ENCODE measurements at places on chromosomes 13 and 19.

DNA sequence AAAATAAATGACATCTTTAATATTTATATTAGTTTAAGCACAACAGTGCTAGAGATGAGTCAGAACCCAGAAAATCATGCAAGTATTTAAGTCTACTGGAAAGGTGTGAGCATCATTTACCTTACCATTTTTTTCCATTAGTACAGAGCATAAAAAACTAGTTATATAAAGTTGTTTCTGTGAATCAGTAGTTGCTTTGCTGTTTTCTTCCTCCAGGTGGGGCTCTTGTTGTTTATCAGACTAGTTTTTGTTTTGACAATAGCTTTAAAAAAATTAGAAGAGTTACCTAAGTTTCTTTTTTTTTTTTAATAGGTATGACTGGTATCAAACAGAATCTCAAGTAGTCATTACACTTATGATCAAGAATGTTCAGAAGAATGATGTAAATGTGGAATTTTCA is 12.7 kb downstream of the SUGT1 start:
- DNase-seq = no peak

- DNase-seq = no peak
Observed at GRCh38 chr19:49880162-49880869, 2.8 kb downstream of the TBC1D17 start.

- DNase-seq = no peak
Observed at GRCh38 chr19:50266896-50267295, 62.3 kb downstream of the KCNC3 start.

DNA sequence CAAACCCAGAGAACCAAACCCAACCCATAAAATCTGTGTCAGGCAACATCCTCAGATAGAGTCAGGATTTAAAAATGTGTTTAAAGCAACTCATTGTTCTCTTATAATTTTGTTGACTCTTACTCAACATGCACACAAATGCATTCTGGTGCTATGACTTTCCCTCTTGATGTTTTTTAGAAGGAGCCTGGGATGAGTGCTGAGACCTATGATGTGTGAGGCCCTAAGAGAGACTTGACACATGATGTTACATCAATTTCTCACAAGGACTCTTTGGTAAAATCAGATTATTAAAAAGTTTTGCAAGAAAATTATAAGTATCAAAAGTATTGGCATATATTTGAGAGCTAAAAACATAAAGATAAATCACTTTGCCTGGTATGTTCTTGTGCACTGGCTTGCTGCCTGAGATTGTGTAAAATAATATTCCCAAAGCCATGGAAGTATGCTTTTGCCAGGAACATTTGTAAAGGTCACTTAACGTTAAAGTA is 173.9 kb downstream of the DCLK1 start:
- no peak for DNase-seq

DNA sequence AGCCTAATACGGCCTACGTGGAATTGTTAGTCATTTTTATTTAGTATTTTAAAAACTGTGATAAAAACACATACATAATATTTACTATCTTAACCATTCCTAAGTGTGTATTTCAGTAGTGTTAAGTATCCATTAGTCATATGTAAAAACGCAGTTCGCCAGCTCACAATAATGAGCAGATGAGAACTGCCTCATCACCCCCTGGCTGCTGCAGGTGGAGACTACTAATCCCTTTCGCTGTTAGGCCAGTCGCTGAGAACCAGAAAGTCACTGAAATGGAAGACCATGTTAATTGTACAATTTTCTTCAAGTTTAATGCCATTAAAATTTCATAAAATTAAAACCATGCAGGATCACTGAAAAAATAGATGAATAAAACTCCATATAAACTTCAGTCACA is 1.6 kb downstream of the ESD start:
- DNase-seq = no peak

DNA sequence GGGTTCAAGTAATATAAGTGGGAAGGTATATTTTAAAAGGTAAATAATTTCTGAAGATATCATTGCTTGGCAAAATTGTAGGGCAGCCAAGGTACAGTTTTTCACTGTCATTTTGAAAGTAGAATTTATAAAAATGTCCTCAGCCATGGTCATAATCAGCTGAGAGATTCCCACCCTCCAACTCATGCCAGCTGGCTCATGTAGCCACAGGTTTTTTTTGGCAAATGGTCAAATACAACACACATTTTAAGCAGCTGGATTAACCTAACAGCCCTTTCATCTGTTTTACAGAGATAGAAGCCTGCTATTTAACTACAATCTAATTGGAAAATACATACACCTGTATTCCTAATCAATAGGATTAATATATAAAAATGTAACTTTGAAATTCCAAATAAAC is 619.2 kb upstream of the SGCG start:
- peak; percentile 52 for DNase-seq

- DNase-seq = no peak
Observed at GRCh38 chr13:50891206-50891605, 18.4 kb upstream of the RNASEH2B start.

DNA sequence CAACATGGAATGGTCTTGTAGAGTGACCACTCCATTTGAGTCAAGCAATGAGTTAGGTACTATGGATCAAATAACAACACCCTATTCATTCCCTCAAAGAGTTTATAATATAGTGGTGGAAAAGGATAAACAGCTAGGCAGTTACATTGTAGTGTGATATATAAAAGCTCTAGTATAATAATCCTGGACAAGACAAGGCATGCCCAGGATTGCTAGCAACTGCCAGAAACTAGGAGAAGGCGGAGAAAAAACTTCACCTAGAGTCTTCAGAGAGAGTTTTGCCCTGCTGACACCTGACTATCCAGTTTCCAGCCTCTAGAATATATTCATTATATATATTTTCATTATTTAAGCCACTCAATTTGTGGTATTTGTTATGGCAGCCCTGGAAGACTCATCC is 530.6 kb downstream of the KLF12 start:
- DNase-seq = no peak

GRCh38 chr13:100506600-100507422 is 81.8 kb downstream of the GGACT start:
- peak; percentile 85 for DNase-seq

GRCh38 chr19:3013263-3013725 is 15.8 kb downstream of the TLE2 start:
- no peak for DNase-seq

DNA sequence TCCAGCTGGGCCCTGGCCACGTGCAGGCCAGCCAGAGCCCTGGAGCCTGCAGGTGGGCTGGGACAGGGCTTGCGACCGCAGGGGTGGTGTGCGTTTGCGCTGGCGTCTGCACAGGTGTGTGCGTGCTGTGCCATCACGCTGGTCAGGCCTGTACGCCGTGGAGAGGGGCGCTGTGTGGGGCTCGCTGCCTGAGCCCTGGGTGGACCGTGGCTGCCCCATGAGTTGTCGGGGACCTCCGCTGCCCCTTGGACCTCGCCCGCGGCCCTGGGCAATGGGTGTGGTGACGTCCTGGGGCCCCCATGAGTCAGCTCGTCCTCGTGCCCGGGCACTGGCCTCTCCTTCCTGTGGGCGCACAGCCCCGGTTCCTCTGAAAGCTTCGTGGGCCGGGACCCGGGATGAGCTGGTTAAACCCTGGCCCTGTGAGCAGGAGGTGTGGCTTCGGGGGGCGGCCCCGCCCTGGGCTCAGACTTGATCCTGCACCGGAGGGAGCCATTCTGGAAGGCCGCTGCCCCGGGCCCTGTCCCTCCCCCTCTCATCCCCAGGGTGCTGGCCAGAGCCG is 6.8 kb downstream of the CSNK1G2 start:
- no peak for DNase-seq

- no peak for DNase-seq
Observed at GRCh38 chr19:604355-604754, 14.7 kb downstream of the HCN2 start.

DNA sequence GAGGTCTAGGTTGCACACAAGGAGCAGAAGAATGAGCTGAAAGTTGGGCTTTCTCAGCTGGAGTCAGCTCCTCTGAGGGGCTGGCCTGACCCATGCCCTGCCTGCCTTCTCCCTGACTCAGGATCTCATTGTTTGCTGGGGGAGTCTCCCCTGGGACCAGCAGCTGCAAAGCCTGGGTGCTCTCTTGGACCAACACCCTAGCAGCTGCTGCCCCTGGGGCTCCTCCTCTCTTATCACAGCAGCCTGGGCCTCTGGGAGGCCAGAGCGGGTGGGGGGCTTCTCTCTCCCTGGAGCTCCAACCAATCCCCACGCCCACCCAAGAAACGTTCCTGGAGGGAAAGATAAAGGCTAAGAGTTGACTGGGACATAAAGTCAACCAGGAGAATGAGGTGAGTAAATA is 1.6 kb upstream of the FCGBP start:
- DNase-seq = peak; percentile 22

DNA sequence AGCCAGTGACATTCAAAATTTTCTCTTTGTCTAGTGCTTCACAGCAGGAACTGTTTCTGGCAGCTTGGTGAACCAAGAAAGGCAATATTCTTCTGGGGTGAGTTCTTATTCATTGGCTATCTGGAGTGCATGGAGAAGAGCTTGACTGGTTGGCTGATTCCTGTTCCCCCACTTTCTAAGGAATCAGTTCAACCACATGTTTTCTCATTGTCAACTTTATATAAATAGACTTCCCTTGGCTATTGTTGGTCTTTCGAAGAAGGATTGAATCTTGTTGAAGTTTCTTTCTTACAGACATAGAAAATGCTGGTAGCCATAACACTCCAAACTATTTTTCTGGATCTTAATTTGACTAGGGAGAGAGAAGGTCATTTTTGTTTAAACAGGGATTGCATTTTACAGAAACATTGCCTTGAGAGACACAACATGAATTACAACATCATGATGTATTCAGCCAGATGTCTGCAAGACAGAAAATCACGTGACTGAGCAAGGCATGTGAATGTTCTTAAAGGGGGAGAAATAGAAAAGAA is 85.2 kb downstream of the EDNRB start:
- no peak for DNase-seq

DNA sequence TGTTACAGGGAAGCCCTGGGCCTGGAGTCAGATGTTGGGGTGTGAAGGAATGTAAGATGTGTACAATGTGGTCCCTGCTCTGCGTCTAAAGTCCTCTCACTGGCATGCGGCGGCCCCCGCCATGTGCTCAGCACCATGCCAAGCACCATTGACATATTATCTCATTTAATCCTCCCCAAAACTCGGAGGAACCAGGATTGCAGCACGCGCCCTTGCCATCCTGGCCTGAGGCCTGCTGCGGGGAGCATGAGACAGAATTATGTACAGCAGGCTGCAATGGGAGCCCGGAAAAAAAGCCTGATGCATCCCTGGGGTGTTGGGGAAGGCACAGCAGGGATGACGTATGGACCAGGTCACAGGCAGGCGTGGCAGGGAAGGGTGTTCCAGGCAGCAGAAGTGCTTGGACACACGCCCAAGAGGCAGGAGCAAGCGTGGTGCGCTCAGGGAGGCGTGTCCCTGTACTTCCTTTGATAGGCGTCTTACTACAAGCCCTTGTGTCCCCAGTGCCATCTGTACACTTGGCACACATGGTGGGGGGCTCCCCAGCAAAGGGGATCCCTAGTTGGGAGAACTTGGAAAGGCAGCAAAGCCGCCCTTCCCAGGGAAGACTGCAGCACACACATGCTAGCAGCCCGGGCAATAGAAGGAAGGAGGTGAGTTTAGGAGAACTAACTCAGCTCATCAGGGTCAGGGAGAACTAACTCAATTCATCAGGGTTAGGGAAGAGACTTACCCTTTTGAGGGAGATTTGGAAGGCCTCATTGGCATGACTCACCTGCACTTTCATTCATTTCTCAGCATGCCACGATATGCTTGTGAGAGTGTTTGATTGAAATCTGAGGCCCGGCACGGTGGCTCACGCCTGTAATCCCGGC is 3.4 kb downstream of the EVI5L start:
- DNase-seq = no peak

DNA sequence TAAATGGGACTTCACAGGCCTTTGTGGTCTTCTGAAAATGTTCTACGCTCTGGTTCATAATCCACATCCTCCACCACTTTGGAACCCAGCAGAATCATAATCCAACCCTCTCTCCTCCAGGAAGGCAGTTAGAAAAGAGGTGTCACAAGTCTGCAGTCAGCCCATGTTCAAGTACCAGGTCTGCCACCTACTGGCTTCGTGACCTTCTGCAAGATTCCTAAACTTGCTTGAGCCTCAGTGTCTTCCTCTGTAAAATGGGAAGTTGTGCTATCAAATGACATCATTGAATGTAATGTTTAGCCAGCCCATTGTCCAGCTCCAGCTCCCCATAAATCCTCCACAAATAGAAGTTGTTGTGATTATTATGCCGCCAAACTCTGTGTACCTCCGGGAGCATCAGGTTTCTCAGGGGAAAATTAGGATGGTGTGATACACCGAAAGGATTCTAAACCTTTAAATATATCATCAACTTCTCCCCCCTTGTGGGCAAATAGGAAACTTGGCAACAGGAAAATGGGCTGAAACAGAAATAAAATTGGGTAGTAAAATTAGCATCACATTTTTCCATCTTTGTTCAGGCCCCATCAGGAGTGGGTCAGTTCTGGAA is 109.7 kb downstream of the NUFIP1 start:
- no peak for DNase-seq

DNA sequence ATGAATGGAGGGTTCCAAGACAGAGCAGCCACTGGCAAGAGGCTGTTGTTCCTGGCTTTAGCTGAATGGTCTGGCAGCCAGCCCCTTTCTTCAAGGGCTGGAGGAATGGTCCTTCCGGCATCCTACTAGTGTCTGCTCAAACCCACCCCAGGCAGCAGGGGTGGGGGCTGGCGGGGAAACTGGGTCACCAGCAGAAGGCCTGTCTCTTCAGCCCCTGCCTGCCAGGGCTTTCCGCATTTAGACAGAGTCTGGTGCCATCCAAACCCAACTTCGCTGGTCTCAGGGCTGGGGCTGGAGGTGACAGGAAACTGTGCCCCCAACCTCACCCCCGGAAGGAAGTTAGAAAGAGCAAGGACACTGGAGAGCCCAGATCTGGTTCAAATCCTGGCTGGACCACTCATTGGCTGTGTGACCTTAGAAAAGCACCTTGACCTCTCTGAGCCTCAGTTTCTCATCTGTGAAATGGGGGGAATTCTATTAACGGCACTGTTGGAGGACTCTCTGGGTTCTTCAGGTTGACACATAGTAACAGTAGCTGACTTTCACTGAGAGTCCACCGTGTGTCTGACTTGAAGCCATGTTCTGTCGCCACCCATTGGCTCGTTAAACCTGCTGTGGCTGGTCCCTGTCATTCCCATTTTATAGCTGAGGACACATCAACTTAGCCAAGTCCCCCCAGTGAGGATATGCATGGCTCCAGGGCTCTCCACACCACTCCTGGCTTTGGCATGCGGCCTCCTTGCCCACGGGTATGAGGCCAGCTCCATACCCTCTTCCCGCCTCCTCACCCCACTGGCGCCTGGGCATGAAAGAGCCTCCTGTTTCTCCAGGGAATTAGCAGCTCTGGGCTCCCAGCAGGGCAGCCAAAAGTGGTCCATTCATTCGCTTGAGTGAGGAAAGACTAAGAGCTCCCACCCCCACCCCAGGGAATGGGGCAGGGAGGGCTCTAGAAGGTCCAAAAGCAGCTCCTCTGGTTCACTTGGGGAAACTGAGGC is 2.5 kb upstream of the NR2C2AP start:
- DNase-seq = no peak

GRCh38 chr13:61286148-61286745 is 129.4 kb downstream of the PCDH20 start:
- DNase-seq = peak; percentile 20

DNA sequence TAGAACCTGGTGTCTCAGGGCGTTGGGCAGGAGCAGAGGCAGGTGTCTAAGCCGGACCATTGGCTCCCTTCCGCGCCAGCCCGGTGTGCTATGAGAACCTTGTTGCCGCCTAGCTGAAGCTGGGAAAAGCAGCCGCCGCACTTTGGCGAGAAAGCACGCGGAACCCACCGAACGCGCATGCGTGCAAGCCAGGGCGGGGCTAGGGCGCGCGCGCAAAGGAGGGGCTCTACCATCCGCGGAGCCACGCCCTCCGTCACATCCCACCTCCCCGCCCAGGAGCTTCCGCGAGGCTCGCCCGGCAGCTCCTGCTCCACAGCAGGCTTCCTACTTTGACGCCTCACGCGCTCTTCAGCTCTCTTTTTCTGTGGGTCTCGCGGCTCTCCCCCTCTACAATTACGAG is 51.3 kb downstream of the WDR87 start:
- DNase-seq = no peak

All from NCI-H345 (cell line).